Femur (tissue), 1 donor: ENCODE measurements at places on chromosomes 1 and 21.

DNA sequence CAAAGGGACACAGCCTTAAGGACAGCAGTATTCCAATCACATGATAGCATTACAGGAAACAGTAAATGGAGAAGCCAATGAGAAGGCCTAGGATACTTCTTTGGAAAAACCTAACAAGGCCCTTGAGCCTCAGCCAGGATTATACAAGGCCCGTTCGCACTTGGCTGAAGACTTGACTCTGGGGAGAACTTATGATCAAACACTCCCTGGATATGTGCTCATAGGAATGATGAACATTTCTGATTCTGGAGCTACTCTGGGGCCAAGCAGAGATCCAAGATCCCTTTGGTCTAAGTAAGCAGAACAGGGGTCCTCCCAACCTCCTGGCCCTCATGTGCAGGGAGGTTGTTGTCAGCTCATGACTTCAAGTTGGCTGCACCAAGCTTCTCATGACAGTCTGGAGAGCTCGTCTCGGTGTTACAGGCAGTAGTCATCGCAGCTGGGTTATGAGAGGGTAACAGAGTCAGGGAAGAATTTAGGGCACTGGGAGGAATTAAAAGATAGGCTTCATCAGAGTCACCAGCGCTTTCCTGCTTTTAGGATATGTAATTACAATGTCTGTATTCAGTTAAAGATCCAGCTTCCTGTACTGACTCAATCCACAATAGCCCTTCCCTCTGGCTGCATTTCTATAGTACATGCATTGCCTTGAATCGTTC is 92.5 kb upstream of the IRF2BP2 start:
- peak; percentile 90 for DNase-seq

GRCh38 chr1:84834419-84835064 is 58.5 kb downstream of the LPAR3 start:
- no peak for DNase-seq

DNA sequence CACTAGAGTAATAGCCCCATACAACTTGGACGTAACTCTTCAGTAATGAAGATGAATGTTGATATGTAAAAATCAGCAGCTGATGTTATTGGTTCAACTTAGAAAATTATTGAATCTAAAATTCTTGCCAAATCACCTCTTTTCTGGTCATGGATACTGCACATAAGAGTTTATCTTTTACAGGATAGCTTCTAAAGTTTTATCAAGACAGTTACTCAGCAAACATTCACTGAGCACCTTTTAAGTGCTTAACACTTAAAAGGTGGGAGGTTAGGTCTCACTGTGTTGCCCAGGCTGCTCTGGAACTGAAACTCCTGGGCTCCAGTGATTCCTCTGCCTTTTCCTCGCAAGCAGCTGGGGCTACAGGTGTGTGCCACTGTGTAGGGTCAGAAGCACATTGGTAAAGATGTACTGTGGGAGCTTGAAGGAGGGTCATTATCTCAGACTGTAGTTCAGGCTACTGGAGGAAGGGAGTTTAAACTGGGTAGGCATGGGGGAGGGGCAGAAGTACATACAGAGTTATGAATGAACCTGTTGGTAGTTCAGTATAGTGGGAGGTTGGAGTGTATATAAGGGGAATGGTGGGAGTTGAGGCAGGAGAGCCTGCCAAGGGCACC is 2.0 kb downstream of the MPZL1 start:
- no peak for DNase-seq

GRCh38 chr1:151885479-151885878 is 23.8 kb downstream of the THEM4 start:
- DNase-seq, result no peak

- no peak for DNase-seq
Observed at GRCh38 chr1:172326136-172326535, 94.3 kb upstream of the C1orf105 start.
